ENCODE measurements at places on chromosomes 4 and X.

- DNase-seq, result no peak
Measured at GRCh38 chrX:121236040-121236439, 188.6 kb downstream of the GLUD2 start.

DNA sequence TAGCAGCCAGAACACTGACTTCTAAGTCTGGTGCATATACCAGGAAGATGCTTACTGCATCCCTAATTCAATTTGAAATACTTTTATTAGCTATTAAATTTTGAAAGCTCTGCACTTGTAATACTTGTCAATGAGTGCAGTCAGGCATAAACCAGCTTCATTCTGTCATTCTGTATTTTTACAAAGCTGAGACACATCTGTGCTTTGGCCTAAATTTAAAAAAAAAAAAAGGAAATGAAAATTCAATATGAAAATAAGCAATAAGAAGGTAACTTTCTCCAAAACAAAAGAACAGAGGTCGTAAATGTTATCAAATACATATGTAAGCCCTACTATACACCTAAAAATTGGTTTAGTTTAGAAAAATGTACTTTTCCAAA is 7.0 kb downstream of the SMIM14 start:
- DNase-seq, result no peak

DNA sequence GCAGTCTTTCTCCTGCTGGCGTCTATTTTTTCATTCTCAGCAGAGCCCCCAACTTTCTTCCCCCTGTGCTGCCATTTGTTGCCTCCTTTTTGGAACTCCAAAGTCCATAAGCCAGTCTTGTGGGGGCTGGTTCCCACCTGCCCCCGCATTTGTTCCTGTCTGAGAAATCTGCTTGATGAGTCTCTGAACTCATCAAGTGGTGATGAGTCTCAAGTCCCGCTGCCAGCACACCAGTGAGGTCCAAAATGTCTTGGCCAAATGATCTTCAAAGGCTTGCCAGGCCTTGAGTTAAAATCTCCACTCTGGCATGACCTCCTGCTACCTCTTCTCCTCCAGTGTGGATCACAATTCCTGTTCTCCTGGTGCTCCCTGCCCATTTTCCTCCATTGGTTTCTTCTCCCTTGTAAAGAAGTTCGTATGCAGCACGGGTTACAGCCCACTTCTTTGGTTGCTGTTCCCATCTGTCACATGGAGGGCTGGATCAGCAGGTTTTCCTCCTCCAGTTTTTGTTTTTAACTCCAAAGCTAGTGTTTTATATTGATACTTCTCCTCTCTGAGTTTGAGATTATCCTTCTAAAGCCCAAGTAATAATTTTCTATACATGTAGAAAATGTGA is 72.7 kb upstream of the LIMCH1 start:
- DNase-seq, result no peak

DNA sequence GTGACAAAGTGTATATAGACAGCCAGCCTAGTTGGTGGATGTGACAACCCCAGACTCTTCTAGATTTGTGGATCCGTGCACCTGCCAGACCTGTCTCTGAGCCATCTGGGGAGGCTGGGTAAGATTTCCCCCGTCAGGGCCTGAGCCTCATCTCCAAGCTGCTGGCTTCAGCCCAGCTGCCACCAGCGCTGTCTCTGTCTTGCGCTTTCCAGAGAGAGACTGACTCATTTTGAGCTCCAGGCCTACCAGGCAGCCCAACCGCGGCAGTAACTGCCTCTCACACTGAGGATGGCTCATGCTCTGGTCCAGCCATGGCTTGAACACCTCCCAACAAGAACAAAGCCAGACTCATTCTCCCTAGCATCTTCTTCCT is 26.4 kb downstream of the NOP14 start:
- DNase-seq, result no peak

DNA sequence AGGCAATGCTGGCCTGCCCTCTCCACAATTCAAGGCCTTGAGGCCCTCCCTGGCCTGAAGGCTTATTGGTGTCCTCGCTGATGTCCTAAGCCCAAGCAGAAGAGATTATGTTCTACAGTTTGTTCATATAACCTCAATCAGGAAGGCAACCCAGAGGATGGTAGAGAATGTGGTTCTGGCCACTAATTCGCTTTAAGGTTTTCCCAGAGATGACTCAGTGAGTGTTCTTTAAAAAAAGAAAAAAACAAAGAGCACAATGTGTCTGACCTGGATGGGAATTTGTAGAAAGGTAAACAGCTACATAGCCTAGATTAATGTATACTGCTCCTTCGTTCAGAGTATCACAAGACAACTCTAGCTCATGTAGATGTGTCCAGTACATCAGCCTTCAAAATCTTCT is 66.0 kb downstream of the MANBA start:
- DNase-seq, result no peak

DNA sequence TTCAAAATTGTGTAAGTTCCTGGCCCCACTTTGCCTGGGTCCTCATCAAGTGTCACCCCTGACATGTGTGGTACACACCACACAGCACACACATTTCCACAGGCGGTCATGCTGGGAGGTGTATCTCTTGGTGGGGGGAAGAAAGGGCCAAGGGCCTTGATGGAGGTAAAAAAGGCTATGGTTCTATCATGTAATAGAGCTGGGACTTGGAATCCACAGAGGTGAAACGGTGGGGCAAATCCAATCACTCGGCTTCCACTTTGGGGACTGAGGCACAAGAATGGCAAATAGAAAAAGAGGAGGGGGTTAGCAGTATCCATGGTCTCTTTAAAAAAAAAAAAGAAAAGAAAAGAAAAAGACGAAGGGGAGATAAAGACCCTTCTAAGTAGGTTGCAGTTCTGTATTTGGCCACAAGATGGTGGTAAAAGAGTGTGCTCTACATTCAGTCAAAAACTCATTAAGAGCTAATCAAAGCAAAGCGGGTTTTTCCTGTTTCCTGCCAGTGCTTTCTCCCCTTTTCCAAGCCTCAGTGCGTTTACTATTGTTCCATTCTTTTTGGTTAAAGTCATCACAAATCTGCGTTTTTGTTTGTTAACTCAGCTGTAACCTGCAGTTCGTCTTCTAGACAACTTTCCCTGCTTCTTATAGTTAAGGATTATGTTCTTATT is 37.0 kb upstream of the ATP6AP2 start:
- peak; percentile 49 for DNase-seq

DNA sequence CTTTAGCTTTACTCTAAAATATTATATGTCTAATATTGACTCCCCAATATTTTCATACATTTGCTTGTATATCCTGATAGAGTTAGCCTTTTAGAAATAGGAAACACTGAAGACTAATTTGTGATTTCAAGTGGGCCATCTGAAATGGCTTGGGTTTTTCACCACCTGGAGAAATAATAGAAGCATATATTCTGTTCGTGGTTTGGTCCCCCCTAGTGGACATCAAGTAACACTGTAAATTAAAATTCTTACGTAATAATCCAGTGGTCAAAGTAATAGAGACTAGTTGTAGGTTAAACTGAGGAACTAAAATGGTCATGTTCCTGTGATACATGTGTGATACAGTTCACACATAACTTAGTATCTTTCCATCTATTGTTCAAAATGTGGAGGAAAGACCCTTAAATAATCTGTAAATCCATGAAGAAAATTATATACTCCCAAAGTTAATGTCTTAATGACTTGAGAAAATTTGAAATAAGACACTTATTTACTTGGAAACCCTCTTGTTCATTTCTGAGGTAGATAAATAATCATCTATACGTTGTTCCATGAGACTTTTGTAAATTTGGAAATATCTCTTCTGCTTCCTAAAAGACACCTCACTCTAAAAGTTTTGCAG is 79.8 kb upstream of the SMARCAD1 start:
- peak; percentile 21 for DNase-seq

DNA sequence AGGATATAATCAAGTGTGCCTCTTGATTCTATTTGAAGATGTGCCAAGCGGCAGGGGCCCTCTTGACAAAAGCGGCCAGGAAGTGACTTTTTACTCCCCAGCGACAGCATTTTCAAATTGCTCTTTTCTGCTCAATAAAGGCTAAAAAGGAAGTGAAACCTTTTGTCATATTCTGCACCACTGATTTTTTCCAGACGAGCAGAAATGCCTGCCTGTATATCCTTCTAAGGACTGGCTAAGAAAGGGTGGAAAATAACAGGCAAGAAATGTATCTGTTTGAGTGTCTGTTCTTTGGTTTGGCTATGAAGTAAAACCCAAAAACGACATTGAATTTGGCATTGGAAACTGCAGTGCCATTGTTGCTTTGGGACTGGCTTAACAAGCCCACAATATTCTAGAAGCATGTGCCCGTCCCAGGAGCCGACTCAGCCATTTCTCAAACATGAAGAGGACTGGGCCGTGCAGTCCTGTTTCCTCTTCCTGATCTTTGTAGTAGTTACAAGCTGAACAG is 25.4 kb downstream of the TMSB4X start:
- DNase-seq, result no peak
